ENCODE measurements at places on chromosomes 5 and 9.

DNA sequence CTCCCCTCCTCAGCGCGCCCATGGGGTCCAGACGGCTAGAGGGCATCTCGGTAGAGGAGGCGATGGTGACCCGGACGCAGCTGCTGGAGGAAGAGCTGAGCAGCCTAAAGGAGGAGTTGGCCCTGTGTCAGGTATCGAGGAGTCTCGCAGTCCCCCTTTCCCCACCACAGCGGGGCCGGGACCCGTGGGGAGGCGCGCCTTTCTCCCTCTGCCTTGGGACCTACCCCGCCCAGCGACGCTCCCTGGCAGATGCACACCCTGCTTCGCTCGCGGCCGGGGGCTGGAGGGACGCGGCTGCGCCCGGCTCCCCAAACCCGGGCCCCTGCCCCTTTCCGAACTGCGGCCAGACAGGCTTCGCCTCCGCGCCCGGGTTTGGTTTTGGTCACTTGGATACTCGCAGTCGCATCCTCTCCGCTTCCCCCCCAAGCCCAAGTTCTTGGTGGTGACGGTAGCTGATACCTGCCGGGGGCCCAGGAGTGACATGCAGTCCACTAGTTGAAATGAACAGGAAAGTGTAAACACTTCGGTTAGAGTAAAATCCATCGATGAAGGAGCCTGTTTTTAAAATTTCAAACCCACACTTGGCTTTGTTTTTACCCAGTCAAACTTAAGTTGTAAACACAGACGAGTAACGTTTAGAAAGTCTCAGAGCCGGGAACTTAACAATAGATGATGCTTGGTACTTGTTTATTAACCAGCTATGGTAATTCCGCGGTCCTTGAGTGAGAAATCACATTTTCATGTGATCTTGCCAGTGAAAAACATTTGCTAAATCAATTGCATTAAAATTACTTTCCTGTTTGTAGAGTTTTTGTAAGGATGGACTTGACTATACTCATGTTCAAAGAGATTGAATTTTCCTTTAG is 688 bp downstream of the CNTLN start:
- DNase-seq = no peak

DNA sequence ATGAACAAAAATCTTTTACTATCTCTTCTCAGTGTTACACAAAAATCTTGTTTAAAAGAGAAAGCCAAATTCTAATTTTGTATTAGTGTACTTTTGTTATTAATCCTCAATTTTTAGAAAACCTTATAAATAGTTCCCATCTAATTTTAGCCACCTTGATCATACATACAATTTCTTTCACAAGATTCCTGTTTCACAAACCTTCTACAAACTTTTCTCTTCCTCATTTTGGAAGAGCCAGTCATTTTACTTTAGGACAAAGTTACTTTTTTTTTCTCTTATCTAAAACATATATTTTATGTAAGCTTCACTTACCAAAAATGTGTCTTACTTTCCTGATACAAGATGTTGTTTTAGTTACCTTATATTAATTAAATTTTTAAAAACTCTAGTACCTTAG is 161.3 kb downstream of the YIPF5 start:
- DNase-seq = no peak

DNA sequence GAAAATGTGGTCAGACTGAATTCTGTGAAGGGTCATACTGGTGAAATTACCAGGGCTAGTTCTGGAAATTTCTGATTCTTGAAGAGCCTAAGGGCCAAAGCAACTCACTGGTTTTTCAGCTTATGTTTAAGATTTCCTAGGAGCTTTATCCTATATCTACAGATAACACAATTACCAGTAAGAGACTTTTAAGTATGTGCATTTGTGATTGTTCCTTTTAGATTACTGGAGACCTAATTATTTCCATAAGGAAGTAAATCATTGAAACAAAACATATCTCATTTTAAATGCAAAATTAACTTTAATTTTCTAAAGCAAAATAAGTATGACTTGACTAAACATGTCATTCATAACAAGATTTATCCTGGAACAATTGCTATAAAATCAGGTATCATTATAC is 134.2 kb downstream of the MPDZ start:
- DNase-seq = no peak

- DNase-seq = no peak
Measured at GRCh38 chr9:135198586-135199285, 111.3 kb downstream of the OLFM1 start.

DNA sequence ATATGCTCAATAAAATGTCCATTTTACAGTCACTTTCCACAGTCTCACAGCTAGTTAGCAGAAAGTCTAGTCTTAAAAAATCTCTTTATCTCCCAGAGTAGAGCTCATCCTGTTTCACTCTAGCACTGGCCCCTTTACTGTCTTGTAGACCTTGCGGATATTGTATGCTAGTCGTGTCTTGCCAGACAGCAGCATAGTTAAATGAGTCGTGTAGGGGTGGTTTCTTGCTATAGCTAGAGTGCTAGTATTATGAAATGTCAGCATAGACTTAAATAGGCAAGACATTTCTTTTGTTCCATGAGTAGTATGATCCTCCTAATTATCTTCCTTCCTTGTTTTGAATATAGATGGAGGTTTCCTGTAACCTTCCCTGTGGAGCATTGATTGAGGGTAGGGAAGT is 77.4 kb downstream of the C7 start:
- no peak for DNase-seq

DNA sequence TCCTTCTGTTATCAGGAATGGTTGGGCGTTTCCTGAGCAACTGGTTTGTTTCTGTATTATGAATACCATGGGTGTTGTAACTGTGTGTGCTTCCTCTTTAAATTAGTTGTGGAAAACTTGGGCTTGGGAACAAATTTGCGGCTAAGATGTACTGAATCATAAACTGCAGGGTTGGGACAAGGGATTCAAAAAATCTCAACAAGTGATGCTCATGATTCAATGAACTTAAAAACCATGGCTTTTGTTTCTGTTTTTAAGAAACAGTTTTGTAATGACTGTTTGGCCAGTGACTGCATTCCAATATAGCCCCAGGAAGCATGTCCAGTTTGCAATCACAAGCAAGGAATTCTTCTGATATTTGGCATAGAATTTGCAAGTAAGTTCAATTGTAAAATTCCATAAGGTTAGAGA is 657.5 kb upstream of the WWC1 start:
- DNase-seq = no peak

- no peak for DNase-seq
Measured at GRCh38 chr9:38272710-38273109, 119.8 kb upstream of the ALDH1B1 start.

DNA sequence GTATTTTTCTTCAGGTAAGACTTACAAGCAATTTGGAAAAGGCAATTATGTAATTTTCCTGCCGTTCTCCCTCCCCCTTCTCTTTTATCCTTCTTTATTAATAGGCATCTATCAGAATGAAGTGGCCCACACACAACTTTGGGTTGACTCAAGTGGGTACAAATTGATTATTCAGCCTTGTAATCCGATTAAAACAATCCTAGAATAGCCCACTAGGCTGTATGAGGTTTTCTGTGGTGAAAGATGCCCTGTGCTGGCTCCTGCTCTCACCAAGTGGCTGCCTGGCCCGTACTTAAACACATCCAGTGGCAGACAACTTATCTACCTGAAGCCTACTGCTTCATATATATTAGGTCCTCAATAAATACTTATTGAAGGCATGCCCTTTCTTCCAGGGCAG is 177.3 kb upstream of the C9orf72 start:
- no peak for DNase-seq

GRCh38 chr5:142719836-142720370 is 34.0 kb upstream of the FGF1 start:
- DNase-seq = no peak

- DNase-seq = no peak
Measured at GRCh38 chr5:31511305-31511704, 20.6 kb downstream of the DROSHA start.

GRCh38 chr9:113721856-113722255 is 154.3 kb upstream of the ZNF618 start:
- no peak for DNase-seq

DNA sequence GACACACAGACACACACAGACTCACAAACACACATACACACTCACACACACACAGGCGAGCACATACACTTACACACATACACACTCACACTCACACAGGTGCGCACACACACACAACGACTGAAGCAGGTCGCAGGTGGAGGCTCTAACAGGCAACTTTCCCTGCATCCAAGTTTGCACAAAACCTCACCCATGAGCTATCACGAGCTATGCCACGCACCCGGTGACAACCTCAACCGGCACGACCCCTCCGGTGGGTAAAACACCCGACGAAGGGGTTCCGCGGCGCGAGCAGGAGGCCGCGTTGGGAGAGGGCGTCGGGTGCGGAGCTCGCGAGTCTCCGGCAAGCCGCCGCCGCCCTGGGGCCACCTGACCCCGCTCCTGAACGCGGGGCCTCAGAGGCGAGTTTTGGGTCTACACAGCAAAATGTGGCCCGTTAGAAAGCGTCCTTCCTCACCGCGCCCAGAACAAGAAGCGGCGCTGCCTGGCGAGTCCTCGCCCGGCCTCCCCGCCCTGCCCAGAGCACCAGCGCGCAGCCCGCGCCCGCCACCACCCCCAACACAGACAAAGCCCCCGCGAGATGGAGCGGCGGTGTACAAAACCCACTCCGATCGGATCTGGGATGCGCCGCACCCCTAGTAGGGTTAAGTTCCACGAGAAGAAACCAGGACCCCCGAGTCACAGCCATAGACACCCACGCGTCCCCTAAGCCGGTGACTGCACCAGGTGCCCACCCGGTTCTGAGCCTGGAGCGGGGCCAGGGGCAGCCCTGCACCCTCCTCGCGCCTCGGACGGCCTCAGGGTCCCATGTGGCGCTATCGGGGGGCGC is 665 bp downstream of the SLC6A3 start:
- DNase-seq = no peak

DNA sequence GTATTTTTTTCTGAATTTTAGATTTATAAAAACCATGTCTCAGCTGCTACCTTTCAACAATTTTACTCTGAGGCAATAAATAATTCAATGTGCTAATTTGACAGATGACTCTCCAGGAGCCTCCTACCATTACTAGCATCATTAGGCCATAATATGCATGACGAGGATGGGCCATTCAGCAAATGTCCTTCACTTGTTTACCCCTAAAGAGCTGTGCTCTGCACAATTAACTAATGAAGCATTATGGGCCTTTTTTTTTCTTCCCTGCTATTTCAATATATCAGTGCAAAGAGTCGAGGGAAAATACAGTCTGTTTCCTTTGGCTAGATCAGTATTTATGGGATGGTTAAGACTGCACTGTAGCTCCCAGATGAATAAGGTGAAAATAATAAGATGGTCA is 627.2 kb downstream of the ISL1 start:
- no peak for DNase-seq

GRCh38 chr5:134579284-134579771 is 53.3 kb downstream of the SAR1B start:
- no peak for DNase-seq

GRCh38 chr9:117744856-117745389 is 40.7 kb downstream of the TLR4 start:
- no peak for DNase-seq

- DNase-seq = peak; percentile 35
Measured at GRCh38 chr9:6567140-6567591, 78.4 kb downstream of the GLDC start.

- no peak for DNase-seq
Measured at GRCh38 chr9:36080519-36080918, 43.8 kb downstream of the RECK start.

DNA sequence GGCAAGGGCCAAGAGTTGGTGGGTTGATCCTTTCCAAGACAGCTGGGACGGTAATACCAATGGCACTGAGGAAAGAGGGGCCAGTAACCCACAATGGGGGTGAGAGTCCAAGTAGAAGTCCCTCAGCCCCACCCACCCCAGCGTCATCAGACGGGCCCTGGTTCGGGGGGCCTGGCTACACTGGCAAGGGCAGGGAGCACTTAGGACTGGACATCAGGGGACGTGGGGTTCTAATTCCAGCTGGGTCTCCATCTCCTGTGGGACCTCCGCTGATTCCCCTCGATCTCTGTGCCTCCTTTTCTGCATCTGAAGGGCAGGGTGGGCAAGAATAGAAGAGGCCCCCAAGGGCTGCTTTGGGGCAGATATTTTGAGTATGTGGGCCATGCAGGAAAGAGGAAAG is 53.5 kb upstream of the FCN1 start:
- no peak for DNase-seq

- no peak for DNase-seq
Measured at GRCh38 chr5:75571547-75571946, 39.7 kb upstream of the ANKDD1B start.

DNA sequence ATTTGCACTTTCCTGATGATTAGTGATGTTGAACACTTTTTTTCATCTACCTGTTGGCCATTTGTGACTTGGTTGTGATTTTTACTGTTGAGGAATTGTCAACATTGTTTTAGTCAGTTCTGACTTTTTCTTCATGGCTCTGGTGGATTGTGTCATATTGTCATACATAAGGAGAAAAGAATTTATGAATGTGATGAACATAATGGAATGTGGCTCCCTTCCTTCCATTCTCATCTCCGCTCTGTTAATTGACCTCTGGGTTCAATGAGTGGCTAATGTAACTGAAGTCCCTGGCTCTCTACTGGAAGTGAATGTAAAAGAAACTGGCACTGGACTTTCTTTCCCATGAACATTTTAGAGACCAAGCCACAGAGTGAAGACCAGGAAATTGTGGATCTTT is 49.2 kb downstream of the KIAA1958 start:
- no peak for DNase-seq

GRCh38 chr5:149999866-150000255 is 593 bp downstream of the TIGD6 start:
- DNase-seq = no peak

- DNase-seq = no peak
Measured at GRCh38 chr9:94741866-94742265, 15.4 kb downstream of the AOPEP start.

- no peak for DNase-seq
Measured at GRCh38 chr9:20570756-20571155, 51.5 kb downstream of the MLLT3 start.

GRCh38 chr5:153893817-153894216 is 144.9 kb downstream of the FAM114A2 start:
- DNase-seq = no peak

GRCh38 chr5:123520677-123521247 is 8.8 kb downstream of the CSNK1G3 start:
- no peak for DNase-seq

DNA sequence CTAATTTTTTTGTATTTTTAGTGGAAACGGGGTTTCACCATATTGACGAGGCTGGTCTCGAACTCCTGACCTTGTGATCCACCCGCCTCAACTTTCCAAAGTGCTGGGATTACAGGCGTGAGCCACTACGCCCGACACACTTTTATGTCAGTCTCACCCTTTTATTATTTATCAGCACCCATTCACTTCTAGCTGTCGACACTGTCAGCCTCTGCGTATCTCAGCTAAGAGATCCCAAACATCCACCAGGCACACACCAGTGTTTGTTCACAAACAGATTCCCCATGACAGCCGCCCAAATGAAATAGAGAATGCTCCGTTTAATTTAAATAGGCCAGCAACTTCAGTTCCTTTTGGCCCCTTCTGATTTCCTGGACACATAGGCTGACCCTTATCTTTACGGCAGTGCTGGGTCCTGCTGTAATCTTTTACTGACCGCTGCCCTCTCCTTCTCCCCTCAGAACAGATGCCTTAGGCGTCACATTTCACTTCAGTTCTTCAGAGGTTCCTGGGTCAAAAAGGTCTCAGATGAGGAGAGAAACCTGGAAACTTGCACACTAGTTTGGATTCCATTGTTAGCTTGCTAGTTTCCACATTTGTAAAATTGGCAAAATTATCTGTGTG is 43.1 kb upstream of the CKMT2 start:
- DNase-seq = no peak

- peak; percentile 10 for DNase-seq
Measured at GRCh38 chr5:136133222-136133921, 727 bp downstream of the SMAD5 start.

GRCh38 chr9:83065233-83065632 is 2.3 kb upstream of the RASEF start:
- DNase-seq = no peak

GRCh38 chr5:56908942-56909293 is 478 bp upstream of the SETD9 start:
- DNase-seq = no peak
